Esophagus muscularis mucosa (tissue), 4 donors: ENCODE measurements at places on chromosomes 12 and 14. TPM values are rescaled to one million over a fixed set of nuclear protein-coding genes. Genes with fewer than 3 reads are reported as not detected.

Gene ST8SIA1
- total RNA-seq, result 5.1 TPM

GRCh38 chr14:81102217-81102616, 118.5 kb downstream of the GTF2A1 start:
- DNase-seq, result no peak

- no peak for DNase-seq
Measured at GRCh38 chr12:34347367-34347766, 325.1 kb downstream of the ALG10 start.

DNA sequence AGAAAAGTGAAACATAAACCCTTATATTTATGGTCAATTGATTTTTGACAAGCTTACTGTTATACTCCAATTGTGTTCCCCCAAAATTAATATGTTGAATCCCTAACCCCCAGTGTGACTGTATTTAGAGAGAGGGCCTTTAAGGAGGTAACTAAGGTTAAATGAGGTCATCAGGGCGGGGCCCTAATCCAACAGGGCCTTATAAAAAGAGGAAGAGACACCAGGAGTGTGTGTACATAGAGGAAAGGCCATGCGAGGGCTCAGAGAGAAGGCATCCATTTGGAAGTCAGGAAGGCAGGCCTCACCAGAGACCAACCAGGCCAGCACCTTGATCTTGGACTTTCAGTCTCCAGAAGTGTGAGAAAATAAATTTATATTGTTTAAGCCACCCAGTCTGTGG, 6.5 kb upstream of the VTI1B start:
- DNase-seq, result no peak

DNA sequence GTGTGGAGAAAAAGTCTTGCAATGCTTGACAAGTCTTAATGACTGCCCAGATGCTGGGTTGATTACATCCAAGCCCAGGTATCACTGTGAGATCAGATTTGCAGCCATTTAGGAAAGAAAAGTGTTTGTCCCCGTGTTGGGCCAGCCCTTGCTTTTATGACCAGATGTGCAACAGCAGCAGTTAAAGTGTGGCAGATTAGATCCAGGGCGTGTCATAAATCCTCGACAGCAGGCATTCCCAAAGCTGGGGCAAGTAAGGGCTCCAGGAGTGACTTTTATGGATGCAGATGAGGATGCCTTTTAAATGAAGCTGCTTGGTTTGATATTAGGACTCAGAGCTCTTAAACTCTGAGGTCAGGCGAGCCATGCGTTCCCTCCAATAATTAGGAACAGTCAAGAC, 1.7 kb downstream of the SMOC1 start:
- no peak for DNase-seq

DNA sequence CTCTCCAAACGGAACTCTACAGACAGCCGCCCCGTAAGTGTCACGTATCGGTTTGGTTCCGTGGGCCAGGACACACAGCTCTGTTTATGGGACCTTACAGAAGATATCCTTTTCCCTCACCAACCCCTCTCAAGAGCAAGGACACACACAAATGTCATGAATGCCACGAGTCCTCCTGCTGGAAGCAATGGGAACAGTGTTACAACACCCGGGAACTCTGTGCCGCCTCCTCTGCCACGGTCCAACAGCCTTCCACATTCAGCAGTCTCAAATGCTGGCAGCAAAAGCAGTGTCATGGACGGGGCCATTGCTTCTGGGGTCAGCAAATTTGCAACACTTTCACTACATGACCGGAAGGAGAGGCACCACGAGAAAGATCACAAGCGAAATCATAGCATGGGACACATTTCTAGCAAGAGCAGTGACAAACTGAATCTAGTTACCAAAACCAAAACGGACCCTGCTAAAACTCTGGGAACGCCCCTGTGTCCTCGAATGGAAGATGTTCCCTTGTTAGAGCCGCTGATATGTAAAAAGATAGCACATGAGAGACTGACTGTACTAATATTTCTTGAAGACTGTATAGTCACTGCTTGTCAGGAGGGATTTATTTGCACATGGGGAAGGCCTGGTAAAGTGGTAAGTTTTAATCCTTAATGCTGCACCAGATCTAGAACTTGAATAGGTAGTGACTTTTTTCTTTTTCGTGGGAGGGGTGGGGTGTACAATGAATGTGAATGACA, 69.7 kb downstream of the WDR20 start:
- DNase-seq, result no peak

GRCh38 chr14:61602003-61602732, 93.1 kb upstream of the HIF1A start:
- no peak for DNase-seq

DNA sequence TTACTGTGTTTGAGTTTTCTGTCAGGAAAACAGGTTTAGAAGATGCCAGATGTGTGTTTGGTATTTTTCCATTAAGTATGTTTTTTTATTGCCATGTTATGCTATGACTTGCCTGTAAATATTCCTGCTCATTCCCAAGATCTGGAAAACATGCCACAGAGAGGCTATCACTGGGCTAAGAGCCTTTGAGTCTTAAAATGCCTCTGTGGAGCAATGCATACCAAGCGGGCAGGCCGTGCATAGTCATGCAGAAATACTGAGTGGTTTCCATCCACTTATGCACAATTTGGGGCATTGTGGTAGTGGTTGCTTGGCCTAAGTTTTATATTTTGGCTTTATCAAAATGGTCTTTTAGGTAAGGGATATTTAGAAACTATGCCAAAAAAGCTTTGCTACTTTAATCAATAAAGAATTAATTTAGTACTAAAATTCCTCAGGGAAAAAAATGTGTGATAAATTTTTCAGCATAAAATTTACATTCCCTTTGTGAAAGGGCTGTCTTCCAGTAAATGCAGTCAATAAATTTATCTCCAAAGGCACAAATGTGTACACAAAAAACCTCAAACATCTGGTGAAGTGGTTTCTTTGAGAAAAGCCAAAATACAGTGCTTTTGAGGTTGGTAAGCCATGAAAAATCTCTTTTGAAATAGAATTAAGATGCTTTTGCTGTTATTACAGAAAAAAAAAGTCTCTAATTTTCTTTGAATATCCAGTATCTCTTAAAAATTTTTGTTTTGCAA, 341.3 kb upstream of the FBXO33 start:
- DNase-seq, result no peak

Gene MGAT4C
- total RNA-seq, result 0.19 TPM

- no peak for DNase-seq
Measured at GRCh38 chr12:51887476-51888315, at the start of gene ANKRD33. Gene ANKRD33, plus strand, starts transcription at chr12:51888103. Its CDS starts 84 bp downstream, at chr12:51888187.

DNA sequence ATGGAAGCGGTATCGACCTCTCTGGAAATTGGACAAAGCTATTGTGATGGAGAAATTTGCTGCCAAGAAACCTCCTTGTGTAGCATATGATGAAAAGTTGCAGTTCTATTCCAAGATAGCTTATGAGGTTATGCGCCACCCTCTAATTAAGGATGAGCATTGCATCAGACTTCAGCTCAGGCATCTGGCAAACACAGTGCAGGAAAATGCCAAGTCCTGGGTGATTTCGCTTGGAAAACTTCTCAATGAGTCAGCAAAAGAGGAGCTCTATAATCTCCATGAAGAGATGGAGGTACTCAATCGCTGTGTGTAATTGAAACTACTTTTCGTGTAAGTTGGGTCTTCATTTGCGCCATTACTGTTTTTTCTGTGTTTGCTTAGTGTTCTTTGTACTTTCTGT, 51.2 kb downstream of the DNAH10 start:
- no peak for DNase-seq

- no peak for DNase-seq
Measured at GRCh38 chr12:30106204-30106965, 322.6 kb upstream of the TMTC1 start.

Gene CLEC4C
- not detected for total RNA-seq

DNA sequence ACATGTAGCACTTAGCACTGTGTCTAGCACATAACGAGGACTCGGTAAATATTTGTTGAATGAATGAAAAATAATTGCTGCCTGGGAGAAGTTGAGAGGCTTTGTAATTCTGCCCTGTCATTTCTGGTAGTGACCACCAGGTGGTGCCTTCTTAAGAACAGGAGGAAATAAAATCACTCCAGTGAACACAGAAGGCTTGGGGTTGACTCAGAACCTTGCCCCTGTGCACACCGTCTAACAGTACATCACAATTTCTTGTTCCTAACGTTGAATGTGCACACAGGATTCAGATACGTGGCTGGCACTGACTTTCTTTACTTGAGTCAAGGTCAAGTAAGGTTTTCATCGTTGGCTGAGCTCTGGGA, 91.8 kb downstream of the RGS6 start:
- no peak for DNase-seq

Gene RNASE7
- total RNA-seq, result not detected

Gene FAM186B
- 0.46 TPM for total RNA-seq
